MV-4-11 (cell line): ENCODE measurements at places on chromosomes 3 and 15.
A peak's percentile ranks its signal among the peaks of the same experiment; 100 is the strongest.

DNA sequence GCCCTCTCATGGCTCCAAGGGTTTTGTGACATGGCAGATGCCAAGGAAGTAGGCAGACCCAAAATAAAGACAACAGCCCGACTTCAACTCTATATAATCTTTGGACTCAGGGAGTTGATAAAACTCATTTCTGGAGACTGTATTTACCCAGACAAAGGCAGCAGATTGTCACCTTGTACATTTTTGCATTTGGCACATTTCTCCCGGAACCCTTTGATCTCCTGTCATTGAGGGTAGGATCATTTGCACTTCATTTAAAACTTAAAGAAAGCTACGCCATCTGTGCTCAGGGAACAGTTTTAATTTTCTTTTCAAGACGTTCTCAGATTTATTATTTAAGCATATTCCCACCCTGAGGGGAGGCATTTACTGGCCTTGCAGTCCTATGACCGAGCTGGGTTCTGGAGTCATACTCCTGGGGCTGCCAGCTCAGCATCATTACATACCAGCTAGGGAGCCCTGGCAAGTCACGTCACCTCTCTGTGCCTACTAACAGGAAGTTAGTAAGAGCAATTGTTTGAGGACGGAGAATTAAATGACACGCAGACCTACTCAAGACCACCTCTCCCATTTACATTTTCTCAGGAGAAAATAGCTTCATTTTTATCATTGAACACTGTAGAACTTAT, 5.9 kb downstream of the CDCP1 start:
- no peak for DNase-seq

GRCh38 chr15:27744641-27745040, 354.5 kb downstream of the OCA2 start:
- no peak for DNase-seq

DNA sequence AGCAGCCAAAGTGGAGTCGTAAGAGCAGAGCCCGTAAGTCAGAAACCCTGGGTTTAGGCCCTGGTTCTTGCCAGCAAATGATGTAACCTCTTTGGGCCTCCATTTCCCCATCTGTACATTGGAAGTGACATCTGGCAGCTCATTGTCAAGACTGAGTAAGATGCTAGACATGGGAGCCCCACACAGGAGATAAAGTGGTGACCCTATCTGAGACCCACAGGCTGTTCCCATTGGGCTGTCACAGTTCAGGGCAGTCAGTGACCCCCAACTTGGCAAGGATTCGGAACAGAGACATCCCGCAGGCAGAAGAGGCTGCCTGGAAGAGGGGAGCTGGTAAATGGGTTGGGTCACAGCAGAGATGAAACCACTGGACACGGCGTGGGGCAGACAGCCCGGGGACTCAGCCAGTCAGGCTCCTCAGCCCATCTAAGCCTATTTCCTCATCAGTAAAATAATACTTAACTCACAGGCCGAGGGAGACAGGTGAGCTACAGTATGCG, 1.8 kb downstream of the CLN6 start:
- DNase-seq = no peak

GRCh38 chr3:134094491-134094890, 64.8 kb upstream of the SLCO2A1 start:
- DNase-seq = no peak

DNA sequence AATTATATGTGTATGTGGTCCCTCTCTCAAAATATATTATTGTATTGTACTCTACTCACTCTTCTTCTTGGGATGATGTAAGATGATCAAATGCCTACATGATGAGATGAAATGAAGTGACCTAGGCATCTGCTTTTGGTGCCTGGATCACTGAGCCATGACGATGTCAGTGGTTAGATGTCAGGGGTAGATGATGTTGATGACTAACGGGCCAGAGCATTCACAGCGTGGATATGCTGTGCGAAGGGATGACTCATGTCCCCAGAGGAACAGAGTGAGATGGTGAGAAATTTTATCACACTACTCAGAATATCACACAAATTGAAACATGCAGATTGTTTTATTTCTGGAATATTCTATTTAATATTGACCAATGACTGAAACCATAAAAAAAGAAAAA, 233.9 kb upstream of the CADM2 start:
- peak; percentile 86 for DNase-seq

DNA sequence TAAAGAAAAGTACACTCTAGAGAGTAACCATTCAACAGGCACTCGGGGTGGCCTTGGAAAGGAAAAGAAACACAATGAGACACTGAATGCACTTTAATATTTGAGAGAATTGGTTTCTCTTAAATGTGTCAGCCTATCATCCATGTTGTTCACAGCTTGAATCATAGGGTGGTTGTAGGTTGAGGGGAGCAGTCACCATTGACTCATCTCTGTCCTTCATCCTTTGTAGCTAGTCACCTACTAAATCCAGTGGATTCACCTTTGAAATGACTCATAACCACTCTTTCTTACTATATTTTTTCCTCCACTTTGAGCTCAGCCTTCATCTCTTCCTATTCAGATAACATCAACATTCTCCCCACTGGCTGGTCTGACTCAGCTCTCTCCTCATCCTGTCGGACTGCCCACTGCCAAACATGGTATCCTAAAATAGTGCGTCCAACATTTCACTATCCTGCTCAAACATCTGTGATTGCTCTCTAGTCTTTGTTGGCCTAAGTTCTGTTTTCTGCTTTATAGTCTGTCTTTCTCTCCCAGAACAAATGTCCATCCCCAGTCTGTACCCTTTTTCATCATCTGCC, 182.7 kb upstream of the GADL1 start:
- DNase-seq = no peak

DNA sequence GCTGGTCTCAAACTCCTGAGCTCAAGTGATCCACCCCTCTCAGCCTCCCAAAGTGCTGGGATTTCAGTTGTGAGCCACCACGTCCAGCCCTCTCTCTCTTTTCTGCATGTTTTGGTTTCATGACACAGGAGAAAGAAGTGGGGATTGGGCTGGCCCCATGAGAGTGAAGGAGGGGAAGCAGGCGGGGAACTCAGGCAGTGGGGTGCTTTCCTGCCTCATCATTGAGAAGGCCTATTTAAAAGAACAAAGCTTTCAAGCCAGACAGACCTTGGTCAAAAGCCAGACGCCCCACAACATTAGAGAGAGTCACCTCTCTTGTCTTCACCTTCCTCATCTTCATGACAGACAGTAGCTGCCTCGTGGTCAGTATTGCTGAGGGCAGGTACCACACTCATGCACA, 15.9 kb downstream of the PSTPIP1 start:
- no peak for DNase-seq

- DNase-seq = no peak
Measured at GRCh38 chr3:87810452-87811016, 248.3 kb downstream of the CGGBP1 start.

- no peak for DNase-seq
Measured at GRCh38 chr3:71339049-71339448, 244.5 kb downstream of the FOXP1 start.

GRCh38 chr3:54599716-54600115, 328.1 kb downstream of the LRTM1 start:
- DNase-seq = no peak

- DNase-seq = no peak
Measured at GRCh38 chr15:25171856-25172687, 217.3 kb downstream of the SNRPN start.

GRCh38 chr15:50484781-50485180, 60.6 kb downstream of the USP8 start:
- DNase-seq = peak; percentile 39

GRCh38 chr3:173799060-173799816, 401.7 kb downstream of the NLGN1 start:
- no peak for DNase-seq

DNA sequence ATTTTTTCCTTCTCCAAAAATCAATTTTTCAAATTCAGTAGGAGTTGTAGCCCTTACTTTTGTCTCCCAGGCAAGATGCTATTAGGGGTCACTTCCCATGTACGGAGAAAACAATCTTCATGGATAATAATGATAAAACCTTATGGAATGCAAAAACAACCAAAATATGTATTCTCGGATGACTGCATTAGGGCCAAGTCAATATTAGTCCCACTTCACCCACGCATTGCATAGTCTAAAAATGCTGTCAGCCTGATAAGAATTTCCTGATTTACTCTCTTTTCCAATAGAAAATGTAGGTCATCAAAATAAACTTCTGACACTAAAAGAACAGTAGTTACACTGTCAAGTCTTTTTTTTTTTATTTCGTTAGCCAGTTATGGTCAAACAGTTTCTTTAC, 2.7 kb downstream of the VGLL3 start:
- DNase-seq = no peak

DNA sequence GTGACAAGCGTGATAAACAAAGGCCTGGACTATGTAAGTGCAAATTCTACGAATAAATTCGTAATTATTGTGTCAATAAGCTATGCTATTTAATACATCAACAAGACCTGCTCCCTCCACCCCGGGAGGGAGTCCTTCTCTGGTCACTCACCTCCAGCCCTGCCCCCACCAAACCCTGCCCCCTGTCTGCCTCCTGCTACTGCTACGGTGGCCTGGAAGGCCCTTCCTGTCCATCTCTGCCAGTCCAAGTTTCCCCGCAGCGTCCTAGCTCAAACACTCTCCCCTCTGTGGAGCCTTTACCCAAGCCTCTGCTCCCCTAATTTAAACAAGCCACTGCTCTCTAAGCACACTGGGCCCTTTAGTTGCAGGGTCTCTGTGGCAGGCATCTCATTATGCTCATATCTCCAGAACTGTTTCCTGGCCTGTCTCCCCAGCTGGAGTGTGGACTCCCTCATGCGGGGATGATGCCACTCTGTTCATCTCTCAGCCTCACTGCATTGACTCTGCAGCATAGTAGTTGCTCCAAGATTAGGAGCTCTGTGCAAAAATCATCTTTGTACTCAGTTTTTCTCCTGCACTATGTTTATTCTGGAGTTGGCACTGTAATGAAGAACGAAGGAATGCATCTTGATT, 241.2 kb downstream of the NTRK3 start:
- no peak for DNase-seq

GRCh38 chr3:125194849-125195601, 17.5 kb downstream of the SLC12A8 start:
- no peak for DNase-seq

GRCh38 chr3:125057186-125057850, 1.5 kb upstream of the HEG1 start:
- no peak for DNase-seq

DNA sequence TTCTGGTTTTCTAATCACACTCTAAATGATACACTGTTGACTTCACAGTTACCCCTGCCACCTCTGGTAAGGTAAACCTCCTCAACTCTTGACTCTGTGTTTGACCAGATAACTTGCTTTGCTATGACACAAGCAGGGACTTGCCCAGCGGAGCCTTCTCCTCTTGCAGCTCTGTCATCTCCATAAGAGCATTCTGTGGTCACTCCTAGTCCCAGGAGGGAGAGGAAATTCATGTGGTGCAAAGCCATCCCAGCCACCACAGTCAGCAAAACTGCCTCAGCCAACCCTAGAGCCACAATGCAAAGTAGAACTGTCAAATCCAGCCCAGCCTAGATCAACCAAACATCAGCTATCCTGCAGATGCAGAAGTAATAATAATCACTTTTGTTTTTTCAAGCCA, 144.7 kb upstream of the GADL1 start:
- peak; percentile 55 for DNase-seq

GRCh38 chr15:85383470-85384148, 3.2 kb downstream of the AKAP13 start:
- no peak for DNase-seq

DNA sequence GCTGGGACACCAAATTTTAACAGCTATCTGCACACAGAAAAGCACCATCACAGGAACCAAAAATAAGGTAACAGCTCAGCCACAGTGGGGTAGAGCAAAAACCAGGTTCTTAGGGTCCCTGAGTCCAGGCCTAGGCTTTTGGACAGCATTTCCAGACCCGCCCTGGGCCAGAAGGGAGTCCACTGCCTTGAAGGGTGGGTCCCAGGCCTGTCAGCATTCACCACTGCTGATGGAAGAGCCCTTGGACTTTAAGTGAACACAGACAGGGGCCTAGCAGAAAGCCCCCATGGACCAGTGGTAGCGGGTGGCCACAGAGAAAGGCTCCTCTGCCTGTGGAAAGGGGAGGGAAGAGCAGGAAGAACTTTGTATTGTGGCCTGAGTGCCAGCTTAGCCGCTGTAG, 56.4 kb downstream of the PLCH1 start:
- DNase-seq = no peak

- peak; percentile 82 for DNase-seq
Measured at GRCh38 chr3:27095553-27096222, 273.5 kb downstream of the NEK10 start.

- DNase-seq = no peak
Measured at GRCh38 chr3:51429138-51429537, 38.1 kb downstream of the RBM15B start.

DNA sequence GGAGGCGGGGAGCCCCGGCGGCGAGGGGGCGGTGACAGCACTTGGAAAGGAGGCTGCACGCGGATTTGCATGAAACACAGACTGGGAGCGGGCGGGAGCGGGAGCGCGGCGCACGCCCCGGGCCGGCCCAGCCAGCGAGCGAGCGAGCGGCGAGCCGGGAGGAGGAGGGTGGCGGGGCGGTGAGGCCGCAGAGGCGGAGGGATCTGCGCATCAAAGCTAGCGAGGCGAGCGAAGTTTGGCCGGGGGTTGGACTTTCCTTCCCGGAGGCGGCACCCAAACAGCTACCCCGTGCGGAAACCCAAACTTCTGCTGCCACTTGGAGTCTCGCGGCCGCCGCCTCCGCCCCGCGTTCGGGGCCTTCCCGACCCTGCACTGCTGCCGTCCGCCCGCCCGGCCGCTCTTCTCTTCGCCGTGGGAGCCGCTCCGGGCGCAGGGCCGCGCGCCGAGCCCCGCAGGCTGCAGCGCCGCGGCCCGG, at the start of gene SMAD3:
Gene SMAD3, plus strand, starts transcription at position 72 of the 475 bp plus-strand sequence. CDS start 553 bp downstream, outside the sequence.
- peak; percentile 87 for DNase-seq

DNA sequence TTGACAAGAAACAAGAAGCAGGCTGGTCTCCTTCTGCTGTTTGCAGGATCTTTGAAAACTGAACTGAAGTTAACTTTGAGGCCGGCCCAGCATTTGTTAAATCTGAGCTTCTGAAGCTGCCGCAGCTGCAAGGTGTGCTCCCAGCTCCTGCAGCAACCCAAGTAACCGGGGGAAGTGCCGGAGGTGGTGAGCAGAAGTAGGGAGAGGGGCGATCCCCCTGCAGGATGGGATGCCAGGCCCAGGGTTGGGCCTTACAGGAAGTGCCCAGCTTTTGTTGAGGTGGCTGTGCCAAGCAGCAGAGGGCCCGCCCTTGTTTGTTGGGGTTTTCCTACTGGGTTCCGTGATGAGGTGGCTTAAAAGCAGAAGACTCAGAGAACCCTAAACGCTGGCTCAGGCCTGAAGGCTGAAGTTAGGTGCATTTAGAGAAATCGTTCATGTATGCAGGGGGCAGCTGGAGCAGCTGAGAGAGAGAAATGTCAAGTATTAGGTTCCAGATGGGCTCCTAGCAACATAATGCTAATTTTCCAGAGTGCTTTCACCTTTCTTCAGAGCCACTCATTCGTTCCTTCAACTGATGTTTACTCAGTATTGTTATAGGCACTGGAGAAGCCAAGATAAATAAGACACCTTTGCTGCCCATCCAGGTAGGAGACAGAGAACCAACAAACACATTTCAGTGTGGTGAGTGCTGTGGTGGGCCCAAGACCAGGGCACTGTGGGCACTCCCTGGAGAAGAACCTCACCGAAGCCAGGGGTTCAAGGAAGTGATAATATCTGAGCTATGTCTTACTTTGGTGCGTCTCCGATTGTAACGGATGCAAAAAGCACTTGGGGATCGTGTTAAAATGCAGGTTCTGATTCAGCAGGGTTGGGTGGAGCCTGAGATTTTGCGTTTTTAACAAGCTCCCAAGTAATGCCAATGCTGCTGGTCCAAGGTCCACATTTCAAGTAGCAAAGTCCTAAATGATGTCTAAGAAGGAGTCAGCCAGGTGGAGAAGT, 42.2 kb upstream of the PLCL2 start:
- DNase-seq = peak; percentile 54
